ENCODE measurements at places on chromosomes 3 and 15.

DNA sequence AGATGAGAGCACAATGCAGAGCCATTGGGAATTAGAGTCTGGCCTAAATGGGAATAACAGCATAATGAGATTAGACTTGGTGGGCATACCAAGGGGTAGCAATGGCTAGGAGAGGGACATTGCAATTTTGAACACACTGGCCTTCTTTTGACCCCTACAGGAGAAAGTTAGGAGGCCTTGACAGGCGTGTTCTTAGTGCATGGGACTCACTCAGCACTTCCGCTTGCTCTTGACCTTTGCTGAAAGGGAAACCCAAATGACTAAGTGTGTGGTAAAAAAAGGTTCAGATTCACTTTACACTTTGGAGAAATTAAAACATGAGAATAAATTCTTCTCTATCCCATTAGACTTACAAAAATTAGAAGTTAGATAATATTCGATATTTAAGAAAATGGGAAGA is 317.4 kb downstream of the DIPK2A start:
- DNase-seq = no peak

- no peak for DNase-seq
These were observed 223.7 kb downstream of the FMN1 start for GRCh38 chr15:32970847-32971246.

- DNase-seq = no peak
These were observed 43.4 kb upstream of the MYZAP start for GRCh38 chr15:57548351-57548750.

DNA sequence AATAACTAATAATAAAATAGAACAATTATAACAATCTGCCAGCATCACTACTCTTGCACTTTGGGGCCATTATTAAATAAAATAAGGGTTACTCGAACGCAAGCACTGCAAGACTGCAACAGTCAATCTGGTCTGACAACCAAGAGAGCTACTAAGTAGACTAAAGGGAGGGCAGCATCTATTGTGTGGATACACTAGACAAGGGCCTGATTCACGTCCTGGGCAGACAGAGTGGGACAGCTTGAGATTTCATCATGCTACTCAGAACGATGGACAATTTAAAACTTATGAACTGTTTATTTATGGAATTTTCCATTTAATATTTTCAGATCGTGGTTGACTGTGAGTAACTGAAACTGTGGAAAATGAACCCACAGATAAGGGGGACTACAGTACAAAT is 39.5 kb downstream of the TNIK start:
- DNase-seq = no peak

DNA sequence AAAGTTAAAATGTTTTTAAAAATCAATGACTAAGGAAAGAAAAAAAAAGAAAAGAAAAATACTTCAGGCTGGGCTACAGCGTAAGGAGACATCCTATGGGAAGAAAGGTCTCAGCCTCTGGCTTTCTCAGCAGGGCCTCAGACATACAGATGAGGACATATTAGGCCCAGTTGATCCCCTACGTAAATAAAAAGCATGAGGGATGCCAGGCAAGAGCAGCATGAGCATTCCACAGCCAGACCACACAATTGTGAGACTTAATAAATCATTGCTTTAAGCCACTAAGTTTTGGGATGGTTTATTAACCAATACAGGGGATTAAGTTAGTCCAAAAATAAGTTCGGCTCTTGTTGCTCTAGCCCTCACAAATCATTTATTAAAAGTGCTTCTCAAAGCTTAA is 394.1 kb upstream of the NECTIN3 start:
- DNase-seq = no peak

DNA sequence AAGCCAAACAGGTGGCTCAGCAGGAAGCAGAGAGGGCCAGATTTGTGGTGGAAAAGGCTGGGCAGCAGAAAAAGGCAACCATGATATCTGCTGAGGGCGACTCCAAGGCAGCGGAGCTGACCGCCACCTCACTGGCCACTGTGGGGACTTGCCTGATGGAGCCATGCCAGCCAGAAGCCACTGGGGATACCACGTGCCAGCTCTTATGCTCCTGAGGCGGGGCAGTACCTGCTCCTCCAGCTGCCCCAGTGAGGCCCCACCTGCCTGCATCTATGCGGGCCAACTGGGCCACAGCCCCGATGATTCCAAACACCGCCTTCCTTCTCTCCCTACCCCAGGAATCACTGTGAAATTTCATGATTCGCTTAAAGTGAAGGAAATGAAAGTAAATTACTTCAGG is 22.9 kb upstream of the ARIH1 start:
- DNase-seq = no peak

DNA sequence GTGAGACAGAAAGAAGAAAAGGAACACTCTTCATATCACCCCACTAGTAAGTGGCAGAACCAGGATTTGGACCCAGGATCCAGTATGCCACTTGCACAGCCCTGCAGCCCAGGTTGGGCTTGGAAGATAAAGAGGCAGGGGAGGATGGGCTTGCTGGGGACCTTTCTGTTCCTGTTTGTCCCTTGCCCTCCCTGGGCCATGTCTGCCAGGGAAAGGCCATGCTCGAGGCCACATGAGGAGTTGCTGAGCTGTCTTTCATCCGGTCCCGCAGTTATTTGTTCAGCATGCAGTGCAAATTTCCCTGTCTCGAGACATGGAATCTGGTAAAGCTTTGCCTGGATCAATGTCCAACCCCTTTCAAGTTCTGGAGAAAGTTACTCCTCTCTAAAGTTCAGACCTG is 116.0 kb upstream of the MRPS22 start:
- DNase-seq = no peak

GRCh38 chr3:105647047-105647446 is 221.8 kb downstream of the CBLB start:
- DNase-seq = no peak

DNA sequence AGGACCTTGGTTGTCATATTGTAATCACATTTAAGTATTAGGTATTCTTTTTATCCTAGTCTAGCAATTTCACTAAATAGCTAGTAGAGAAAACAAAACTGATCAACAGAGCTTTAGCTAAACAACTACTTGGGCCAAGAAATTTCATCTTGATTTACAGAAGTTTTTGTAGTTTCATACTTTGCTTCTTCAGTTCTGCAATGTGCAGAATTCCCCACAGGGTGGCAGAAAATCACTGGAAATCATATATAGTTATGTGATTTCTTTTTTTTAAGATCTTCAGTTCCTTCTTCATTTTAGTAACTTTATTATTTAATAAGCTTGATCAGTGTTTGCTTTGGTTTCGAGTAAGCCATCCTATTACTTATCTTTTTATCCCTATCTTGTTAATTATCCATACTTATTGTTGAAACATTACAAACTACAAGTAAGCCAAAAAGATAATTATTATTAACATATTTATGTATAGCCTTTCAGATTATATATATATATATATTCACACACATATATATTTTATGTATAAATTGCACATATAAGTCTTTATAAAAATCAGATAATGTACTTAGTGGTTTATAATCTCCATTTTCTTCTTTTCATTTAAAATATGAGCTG is 2.2 kb upstream of the BNIP2 start:
- DNase-seq = peak; percentile 29

GRCh38 chr3:4848176-4848825 is 130.9 kb upstream of the BHLHE40 start:
- DNase-seq = no peak

- no peak for DNase-seq
These were observed 50.2 kb downstream of the SLCO2A1 start for GRCh38 chr3:133979553-133979952.

DNA sequence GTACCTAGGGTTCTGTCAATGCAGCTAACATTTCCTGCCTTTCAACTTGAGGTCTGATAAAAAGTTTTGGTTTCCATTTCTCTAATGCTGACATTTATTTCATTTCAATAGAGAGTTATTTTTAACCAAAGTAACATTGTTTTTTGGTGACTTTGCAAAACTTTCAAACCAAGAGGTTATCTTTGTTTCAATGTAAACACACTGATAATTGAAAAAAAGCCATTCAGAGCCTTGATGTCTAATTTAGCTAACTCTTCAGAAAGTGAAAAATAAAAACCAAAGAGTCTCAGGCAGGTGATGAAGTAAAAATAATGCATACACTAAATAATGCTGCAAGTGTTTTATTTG is 9.6 kb upstream of the TIPARP start:
- DNase-seq = no peak

DNA sequence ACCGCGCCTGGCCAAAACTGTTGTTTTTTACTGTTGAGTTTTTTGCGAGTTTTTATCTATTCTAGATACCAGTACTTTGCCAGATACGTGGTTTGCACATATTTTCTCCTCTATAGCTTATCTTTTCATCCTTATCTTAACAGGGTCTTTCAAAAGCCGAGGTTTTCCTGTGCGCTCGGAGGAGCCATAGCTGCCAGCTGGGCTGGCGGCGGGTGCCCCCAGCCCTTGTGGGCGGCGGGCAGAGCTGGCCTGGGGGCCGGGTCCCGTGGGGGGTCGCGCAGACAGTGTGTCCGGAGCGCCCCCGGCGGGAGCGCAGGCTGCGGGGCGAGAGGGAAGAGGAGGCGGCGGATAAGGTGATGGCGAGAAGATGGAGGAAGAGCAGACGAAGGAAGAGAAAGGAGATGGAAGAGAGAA is 11.1 kb upstream of the EIF4A2 start:
- DNase-seq = no peak

- DNase-seq = no peak
These were observed 307.7 kb downstream of the IL5RA start for GRCh38 chr3:2802429-2802828.

- DNase-seq = no peak
These were observed 257.4 kb downstream of the PLOD2 start for GRCh38 chr3:145903472-145904013.

- no peak for DNase-seq
These were observed 6.0 kb upstream of the PLCB2 start for GRCh38 chr15:40313531-40314398.

DNA sequence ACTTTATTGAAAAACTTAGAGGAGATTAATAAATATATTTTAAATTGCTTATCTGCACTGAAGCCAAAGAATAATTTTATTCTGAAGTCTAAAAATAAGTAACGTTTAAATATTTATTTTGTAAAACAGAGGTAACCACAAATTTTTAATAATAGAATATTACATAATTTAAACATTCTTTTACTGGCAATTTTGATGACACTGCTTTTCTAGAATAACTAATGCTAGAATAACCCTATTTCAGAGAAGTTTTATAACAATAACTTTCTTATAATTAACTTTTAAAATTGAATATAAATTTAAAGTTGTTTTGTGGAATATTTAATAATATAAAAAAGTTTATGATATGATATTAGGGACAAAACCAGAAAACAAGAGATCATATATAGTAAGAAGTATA is 409.6 kb upstream of the KCNMB2 start:
- no peak for DNase-seq

DNA sequence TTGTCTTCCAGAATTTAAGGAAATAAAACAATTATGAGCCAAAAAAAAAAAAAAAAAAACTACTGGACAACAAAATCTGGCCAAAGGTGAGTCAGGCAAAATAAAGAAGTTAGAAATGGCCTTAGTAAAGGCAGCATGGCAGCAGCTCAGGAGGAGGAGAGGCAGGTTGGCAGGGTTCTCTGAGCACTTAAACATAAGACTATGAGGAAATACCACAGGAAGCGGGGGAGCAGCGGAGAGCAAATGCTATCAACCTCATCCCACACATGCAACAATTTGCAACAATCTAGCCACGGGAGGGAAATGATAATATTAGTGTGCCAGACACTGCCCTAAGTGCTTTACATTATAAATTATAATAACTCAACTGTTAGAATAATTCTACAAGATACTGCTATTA is 247.3 kb upstream of the NSMCE3 start:
- DNase-seq = no peak

GRCh38 chr3:124557433-124558232 is 172.6 kb upstream of the UMPS start:
- no peak for DNase-seq

- DNase-seq = no peak
These were observed 425.9 kb upstream of the TGFBR2 start for GRCh38 chr3:30180310-30181177.

- no peak for DNase-seq
These were observed 20.6 kb downstream of the NR2E3 start for GRCh38 chr15:71830981-71831380.

DNA sequence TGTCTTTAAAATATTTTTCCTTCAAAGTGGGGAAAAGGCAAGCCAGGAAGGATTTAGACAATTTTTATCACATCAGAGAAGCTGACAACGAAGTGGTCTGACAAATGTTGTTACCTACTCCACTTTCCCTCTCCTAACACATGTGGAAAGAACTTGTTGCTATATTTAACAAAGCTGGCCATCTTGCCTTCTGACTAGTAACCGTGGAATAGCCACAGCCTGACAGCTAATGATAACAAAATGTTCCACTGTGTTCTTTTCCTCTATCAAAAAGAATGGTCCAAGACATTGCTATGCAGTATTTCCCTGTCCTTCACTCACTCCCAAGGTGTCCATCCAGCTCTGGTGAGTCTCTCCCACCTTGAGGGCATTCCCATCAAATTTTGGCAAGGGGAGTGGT is 481.4 kb upstream of the THBS1 start:
- no peak for DNase-seq
